GM13977 (cell line): ENCODE measurements at places on chromosomes 1 and 21.

- peak; percentile 95 for DNase-seq
Measured at GRCh38 chr1:229270547-229271447, at the start of gene RAB4A. Gene RAB4A (plus strand): TSS chr1:229271111. CDS start chr1:229271340, 229 bp downstream.

GRCh38 chr1:161207173-161207572 lies 5.0 kb downstream of the NDUFS2 start:
- no peak for DNase-seq

DNA sequence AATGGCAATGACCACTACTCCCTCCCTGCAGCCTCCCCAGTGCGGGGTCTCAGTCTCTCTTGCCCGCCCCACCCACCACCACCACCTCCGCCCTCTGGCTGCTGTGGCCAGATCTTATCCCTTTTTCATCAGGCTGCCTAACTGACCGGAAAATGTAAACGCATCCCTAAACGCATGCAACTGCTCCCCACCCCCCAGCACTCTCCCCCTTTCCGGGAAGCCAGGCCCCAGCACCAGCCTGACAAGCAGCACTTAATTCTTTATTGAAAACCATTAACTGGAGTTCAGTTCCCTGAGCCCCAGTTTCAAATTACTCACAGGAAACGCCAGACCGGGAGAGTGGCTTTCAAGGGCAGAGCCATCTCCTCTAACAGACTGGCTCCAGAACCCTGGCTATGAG lies 147.7 kb downstream of the DMRTA2 start:
- DNase-seq: no peak

- no peak for DNase-seq
Measured at GRCh38 chr1:56377431-56377830, 201.9 kb downstream of the PLPP3 start.

DNA sequence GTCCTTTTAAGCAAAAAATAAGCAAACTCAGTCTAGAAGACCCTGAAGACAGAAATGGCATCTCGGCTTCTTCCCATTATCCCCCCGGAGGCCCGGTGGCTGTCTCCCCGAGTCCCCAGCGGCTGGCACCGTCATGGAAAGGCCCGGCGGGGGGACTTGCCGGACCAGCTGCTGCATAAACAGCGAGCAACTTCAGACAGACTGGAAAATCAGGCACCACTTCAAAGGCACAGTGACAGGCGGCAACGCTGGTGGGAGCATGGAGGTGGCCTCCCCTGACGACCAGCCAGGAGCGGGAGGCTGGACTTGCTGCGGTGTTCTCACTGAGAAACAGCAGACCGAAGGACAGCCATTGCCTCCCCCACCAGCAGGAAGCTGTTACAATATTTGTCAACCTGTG lies 18.4 kb upstream of the C1QA start:
- DNase-seq: no peak

DNA sequence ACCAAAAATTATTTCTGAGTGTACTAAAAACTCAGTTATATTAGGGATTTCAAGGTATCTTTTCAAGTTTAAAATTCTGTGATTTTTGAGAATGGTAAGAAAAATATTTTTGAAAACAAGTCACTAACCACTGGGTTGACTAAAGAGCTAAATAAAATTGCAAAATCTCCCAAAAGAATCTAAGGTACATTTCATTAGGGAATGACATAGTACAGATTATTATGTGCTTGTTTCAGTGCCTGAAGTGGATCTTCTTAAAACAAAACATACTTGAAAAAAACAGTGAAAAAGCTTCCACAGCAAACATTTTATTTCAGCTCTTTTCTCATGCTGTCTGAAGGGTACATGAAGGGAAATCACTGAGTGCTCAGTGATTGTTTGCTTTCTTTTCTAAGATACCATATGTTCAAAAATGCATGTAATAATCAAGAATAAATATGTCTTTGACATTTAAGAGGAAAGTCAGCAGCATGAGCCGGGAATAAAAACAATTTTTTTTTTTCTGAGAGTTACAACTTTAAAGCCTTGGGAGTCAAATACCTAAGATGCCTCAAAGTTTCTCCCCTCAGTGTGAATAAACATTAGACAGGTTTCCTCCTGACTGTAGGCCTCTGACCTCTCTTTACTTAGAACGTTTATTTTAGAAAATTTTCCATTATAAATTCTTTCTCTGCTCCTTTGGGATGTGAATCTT lies 200.7 kb downstream of the KCNT2 start:
- DNase-seq: no peak

DNA sequence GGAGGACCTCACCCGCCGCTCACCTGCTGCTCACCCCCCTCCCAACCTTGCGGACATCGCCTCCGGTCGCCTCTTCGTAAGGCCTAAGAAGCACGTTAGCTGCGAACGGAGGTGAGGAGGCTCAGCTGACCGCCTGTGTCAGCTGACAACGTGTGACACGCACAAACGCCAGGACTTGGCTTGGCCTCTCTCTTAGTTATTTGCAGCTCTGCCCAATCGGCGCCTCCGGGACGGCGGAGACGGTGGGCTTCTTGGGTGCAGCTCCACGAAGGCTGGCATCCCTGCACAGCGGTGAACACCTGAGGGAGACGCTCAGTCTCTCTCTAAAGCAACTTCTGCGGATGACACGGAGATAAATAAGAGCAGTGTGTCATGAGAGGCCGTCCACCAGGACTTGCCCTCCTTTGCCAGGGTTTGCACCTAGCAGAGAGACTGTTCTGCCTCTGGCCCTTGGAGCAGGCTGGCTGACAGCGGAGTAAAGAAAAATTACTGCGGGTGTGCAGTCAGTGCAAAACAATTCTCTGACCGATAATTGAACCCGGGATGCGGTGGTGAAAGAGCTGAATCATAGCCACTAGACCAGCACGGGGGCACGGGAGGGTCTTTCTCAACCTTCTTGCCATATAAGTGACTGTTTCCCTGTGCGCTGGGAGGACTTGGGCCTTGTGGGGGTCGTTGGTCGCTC lies 318.9 kb downstream of the FAM72C start:
- no peak for DNase-seq

- no peak for DNase-seq
Measured at GRCh38 chr1:157106813-157107189, 7.2 kb upstream of the ETV3L start.

DNA sequence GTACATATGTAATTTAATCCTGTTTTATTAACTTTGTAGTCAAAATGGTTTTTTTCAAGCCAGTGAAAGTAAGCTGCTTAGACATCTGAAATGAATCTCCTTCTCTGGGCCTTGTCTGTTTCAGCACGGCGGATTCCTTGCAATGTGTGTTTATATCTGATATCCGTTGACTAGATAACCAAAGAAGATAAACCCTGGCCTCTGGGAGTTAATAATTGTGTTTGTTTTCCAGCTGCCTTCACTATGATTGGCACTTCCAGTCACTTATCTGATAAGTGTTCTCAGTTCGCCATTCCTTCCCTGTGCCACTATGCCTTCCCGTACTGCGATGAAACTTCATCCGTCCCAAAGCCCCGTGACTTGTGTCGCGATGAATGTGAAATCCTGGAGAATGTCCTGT lies 63.5 kb upstream of the UBE2U start:
- DNase-seq: no peak

DNA sequence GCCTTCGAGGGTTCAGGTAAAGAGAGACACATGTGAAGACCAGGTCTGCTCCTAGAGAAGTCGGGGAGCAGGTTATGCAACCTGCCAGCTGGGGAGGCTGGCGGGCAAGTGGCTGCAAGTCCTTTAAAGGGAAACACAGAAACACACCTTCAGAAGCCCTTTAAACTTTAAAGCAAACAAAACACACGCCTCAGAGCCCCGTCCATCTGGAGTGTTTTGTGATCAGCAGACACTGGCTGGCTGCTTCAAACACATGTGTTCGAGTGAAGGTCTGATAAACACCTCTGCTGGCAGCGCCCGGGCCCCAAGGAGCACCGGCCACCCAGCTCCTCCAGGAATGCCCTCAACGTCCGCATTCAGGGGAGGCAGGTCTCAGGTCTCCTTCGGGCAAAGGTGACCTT lies 15.2 kb downstream of the RIPK4 start:
- DNase-seq: no peak

DNA sequence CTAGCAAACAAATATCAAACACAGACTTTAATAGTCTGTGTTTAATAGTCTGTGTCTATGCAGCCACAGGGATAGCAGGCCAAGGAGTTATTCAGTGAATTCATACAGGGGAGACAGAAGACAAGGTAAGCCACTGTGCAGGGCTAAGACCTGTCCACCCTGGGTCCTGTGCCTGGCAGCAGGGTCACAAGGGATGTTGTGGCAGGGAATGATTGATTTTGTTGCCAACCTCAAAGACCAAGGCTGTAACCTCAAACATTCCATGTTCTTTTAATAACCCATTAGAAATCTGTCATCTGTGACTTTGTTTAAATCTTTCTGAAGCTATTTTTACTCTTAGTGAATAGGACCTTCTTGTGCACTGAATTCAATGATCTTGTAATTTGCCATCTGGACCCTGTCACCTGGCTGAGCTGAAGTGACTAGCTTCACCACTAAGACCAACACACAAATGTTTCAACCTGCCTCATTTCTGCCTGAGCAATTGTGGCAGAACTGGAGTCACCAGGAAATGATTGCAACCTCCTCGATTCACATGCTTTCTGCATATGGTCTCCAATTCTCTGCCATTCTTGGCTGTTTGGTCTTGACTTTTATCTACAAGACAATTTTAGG lies 154.2 kb downstream of the ASTN1 start:
- DNase-seq: no peak

GRCh38 chr1:32221581-32221979 lies 573 bp downstream of the TMEM234 start:
- DNase-seq: no peak

GRCh38 chr1:235098547-235098946 lies 30.1 kb downstream of the TOMM20 start:
- DNase-seq: no peak

DNA sequence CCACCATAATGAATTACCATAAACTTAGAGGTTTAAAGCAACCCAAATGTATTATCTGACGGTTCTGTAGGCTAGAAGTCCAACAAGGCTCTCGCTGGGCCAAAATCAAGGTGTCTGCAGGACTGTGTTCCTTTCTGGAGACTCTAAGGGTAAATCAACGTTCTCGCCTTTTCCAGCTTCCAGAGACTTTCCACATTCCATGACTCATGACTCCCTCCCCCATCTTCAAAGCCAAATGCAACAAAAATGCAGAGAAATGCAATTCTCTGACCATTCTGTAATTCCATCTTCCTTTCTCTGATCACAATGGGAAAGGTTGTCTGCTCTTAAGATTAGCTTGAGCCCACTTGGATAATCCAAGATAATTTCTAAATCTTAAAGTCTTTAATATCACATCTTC lies 287.1 kb downstream of the LTN1 start:
- no peak for DNase-seq

DNA sequence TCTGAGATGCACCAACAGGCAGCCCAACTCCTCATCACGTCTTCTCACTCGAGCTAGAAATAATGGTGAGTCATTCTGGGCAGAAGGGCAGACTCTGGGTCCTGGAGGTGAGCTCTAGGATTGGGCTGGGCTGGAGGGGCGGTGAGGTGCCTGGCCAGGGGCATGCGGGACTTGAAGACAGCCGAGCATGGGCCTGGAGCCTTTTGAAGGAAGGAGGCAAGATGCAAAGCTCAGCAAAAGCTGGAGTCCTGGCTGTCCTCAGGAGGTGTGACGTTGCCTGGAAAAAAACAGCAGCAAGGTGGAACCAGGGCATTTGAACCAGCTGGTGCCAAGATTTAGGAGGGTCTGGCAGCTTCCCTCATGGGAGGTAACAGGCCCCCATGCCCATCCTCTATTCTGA lies 712 bp downstream of the KCNA2 start:
- no peak for DNase-seq

DNA sequence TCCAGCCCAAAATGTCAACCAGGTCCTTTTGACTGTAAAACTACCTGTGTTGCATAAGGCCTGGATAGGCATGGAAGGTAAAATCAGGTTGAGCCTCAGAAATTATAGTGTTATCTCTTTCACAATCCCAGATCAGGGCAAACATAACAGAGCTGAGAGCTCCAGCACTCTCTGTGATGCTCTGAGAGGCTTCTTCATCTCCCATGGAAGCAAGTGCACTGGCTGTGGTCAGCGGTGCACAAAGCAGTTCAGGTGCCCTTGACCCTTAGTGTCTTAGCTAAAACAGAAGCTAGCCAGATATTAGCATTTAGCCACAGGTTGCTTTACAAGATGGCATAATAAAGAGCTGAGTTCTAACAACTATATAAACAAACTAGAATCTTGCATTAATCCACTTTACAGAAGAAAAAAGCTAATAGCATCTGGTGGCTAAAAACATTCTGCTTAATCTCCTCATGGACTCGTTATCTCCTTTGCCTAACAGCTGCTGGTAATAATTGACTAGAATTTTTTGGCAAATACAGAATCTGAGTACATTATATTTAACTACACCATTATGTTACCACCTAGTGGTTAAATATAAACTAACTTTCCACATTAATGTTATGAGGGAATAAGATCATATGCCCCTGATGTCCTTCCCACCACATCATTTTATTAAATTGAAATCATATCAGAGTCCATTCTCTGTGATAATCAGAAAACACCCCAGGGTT lies 25.6 kb upstream of the POGK start:
- no peak for DNase-seq

GRCh38 chr1:219459351-219460080 lies 153.4 kb downstream of the ZC3H11B start:
- no peak for DNase-seq
